ENCODE measurements at places on chromosomes 4 and X.

- DNase-seq, result no peak
These were observed 261.6 kb downstream of the SPATA18 start for GRCh38 chr4:52312722-52313121.

DNA sequence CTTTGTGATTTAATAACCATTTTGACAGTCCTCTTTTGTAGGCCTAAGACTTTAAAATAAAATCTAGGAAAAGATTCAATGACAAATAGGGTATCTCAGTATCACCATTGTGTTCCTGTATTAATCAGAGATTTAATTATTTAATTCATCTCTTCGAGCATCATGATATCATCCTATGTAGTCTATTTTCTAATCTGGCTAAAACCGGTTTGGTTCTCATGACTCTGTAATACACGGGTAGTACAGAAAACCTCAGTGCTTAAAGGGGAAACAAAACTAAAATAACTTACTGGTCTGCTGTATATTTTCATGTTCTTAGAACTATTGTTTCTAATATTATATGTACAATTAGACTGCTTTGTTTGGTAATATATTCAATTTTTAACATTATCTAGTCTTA lies 23.7 kb upstream of the FBXW7 start:
- DNase-seq, result no peak

GRCh38 chrX:114097866-114098265 lies 486.0 kb upstream of the HTR2C start:
- no peak for DNase-seq

- peak; percentile 43 for DNase-seq
These were observed 42.3 kb downstream of the RASL11B start for GRCh38 chr4:52904421-52904820.

DNA sequence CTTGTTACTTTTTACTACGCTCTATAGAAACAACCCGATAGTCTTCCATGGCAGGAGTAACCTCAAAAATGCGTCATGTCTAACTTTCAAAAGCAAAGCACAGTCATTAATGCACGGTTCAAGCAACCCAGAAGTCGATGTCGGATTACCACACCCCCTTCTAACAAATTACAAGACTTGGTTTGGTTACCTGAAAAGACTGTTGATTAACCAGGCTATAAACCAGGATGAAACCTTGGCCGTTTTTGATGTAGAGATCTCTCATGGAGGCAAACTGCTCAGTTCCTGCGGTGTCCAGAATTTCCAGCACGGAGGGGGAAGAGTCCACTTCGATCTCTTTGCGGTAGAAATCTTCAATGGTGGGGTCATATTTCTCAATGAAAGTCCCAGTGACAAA lies 2.4 kb downstream of the RAP2C start:
- peak; percentile 31 for DNase-seq

DNA sequence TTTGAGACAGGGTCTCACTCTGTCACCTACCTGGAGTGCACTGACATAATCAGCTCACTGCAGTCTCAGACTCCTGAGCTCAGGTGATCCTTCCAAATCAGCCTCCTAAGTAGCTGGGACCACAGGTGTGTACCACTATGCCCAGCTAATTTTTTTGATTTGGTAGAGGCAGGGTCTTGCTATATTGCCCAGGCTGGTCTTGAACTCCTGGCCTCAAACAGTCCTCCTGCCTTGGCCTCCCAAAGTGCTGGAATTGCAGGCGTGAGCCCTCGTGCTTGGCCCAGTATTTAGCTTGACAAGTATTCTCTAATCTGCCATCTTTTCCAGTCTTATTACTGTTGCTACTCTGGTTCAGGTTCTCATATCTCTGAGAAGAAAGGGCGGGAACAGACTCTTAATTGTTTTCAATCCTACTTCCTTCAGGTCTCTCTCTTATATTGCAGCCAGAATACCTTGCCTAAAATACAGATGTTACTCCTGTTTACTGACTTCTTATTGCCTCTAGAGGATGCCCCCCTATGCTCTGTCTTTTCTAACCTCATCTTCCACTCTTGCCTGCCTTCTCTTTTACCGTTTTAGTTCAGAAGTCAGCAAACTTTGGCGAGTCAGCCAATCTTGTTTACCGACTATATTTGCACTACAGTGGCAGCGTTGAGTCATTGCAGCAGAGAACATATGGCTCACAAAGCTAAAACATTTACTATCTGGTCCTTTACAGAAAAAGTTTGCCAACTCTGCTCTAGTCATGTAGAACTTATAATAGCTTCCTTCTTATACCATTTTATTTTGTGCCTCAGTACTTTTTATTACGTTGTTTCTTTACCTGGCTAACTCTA lies 19.0 kb downstream of the MRPL1 start:
- DNase-seq, result peak; percentile 30

DNA sequence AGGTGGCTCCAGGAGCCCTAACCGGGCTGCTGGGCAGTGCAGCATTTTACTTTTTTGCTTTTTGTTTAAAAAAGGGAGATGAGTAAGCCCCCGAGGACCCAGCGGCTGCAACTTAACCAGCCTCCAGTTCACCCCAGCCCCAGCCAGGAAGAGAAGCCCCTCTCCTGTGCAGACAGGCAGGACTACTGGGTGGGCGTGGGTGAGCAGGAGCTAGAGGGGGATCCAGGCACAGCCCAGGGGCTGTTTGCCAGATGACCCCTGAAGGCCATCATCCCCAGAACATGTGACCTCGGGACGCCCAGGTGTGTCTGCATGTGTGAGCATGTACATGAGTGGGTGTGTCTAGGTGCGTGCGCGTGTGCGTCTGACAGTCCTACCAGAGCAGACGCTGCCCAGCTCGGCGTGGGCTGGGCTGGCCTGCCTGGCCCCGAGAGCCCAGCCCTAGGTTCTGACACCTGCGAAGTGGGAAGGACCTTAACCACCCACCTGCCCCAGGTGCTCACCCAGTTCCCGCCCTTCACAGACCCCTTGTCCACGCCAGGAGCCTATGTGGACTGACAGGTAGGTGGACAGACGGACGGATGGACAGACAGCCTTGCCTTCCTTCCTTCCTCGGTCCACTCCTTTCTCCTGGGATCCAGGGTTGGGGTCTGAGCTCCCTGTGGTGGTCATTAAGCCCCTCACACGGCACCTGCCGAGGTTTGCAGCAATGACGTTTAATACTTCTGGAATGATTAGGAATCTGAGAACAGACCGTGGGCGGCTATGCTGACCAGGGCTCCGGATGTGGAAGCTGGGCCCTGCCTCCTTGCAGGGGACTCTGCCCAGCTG lies 7.8 kb upstream of the HAUS3 start:
- no peak for DNase-seq

DNA sequence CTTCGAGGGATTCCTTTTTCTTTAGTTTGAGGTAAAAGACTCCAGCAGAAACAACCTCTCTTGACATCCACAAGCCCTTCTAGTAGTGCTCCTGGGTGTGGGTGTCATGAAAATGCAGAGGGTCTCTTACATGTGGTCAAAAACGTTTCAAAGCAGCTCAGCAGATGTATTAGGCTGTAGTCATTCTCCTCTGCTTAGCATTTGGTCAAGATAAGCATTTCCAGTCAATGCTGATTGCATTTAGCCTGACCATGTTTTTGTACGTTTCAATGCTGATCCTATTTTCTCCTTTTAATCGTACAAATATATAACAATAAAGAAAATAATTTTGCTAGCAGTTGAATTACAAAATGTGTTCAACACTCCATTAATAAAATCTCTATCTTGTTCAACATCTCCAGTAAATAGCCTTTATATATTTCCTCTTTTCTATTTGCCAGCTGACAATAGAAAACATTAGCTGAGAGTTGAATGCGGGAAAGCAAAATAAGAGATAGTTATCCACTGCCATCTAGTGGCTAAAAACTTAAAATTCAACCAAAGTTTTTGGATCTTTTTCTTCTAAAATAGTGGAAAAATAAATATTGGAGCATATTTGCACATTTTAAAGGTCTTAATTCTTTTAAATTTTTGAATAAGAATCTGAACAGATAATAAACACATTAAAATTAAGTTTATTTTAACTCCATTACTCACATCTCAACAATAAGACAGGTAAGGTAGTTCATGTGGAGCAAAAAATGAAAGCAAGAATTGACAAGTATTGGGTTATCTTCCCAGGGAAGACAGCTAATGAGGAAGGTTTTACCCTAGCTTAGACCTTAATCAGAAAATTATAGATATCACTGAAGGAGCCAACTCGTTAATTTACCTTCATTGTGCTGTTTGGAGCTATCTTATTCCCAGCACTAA lies 15.2 kb upstream of the PACRGL start:
- DNase-seq, result peak; percentile 17

All from fibroblast of skin of right biceps (primary cell).